ENCODE measurements at places on chromosomes 6 and 20.
A peak's percentile ranks its signal among the peaks of the same experiment; 100 is the strongest.

- DNase-seq: peak; percentile 95
These were observed at the start of gene DPM1 for GRCh38 chr20:50957798-50958614. Gene DPM1, minus strand, starts transcription at chr20:50958532. Its CDS starts 9 bp downstream, at chr20:50958523.

- DNase-seq: peak; percentile 47
These were observed 1.9 kb downstream of the JARID2 start for GRCh38 chr6:15247500-15248450.

GRCh38 chr6:37365791-37366190 lies 12.0 kb downstream of the RNF8 start:
- no peak for DNase-seq

DNA sequence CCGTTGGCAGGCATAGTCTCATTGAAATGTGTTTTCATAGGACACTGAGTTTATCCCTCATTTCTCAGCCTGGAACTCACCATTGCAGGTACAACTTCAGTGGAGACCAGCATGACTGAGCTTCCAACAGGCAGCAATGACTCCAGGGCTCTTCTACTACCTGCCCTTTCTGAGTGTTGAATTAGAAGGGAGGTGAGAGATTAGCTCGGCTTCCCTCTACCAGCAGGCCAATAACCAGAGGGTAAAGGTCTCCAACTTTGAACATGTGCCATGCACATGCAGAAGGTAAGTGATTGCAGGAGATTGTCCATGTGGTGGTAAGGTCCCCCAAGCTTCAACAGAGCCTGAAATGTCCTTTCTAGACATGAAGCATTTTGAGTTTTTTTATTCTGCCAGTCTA lies 233.8 kb upstream of the SUPT3H start:
- no peak for DNase-seq

Data from NCI-H1105 treated with DMSO at 0.1 percent for 48 hours (cell line).